ENCODE measurements at places on chromosomes 16 and 17.

- DNase-seq = no peak
These were observed 441.6 kb upstream of the SALL1 start for GRCh38 chr16:51592535-51593300.

- DNase-seq = no peak
These were observed 292.6 kb upstream of the CDH11 start for GRCh38 chr16:65414284-65414984.

GRCh38 chr16:1028056-1028455 lies 44.5 kb upstream of the SSTR5 start:
- no peak for DNase-seq

GRCh38 chr16:30186782-30187555 lies 3.6 kb downstream of the CORO1A start:
- no peak for DNase-seq

DNA sequence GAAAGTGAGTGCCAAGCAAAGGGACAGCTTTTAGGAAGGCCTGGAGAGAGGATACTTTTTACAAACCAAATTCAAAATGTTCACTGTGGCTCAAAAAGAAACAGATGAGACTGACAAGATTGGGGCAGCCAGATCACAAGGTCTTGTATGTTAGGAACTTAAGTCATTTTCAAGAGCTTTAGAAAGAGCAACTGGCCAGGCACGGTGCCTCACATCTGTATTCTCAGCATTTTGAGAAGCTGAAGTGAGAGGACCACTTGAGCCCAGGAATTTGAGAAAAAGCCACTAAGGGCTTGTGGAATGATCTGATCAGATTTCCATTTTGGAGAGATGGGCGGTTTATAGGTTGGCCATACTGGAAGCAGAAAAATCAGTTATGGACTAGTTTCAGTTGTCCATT lies 17.2 kb downstream of the SPAG9 start:
- no peak for DNase-seq

Data from SW 1271 (cell line).